Smooth muscle cell of the coronary artery (primary cell): ENCODE measurements at places on chromosomes 6 and 20. TPM values are rescaled to one million over a fixed set of nuclear protein-coding genes. Genes with fewer than 3 reads are reported as not detected.

The KIFC1 gene
- 0.35 and 6.0 TPM in 2 replicates for total RNA-seq

The GRM1 gene
- total RNA-seq: under 0.01 TPM in 2 replicates

The DNMT3B gene
- total RNA-seq: 2.0 and 2.3 TPM in 2 replicates

The EYS gene
- total RNA-seq: under 0.01 TPM in 1 of 2 replicates, not detected in the other

The POU5F1 gene
- not detected in 2 replicates for total RNA-seq

The BPIFB4 gene
- 0.23 TPM in 1 of 2 replicates, not detected in the other for total RNA-seq

The CRNKL1 gene
- 19.4 and 21.3 TPM in 2 replicates for total RNA-seq

The PPP1R16B gene
- total RNA-seq: 0.12 and 0.23 TPM in 2 replicates

The BMP2 gene
- 3.8 and 5.0 TPM in 2 replicates for total RNA-seq

The MAVS gene
- 8.4 and 8.7 TPM in 2 replicates for total RNA-seq

The GPX5 gene
- total RNA-seq: not detected in 2 replicates

The TREM2 gene
- total RNA-seq: 0.12 TPM in 1 of 2 replicates, not detected in the other

The SPATS1 gene
- not detected in 2 replicates for total RNA-seq

The TRIM31 gene
- 0.12 TPM in 1 of 2 replicates, not detected in the other for total RNA-seq

The FBXO5 gene
- total RNA-seq: 0.82 and 5.5 TPM in 2 replicates

The DSP gene
- 1.8 and 41.5 TPM in 2 replicates for total RNA-seq

The ACSS1 gene
- 1.1 and 14.0 TPM in 2 replicates for total RNA-seq

The GLO1 gene
- total RNA-seq: 38.8 and 103 TPM in 2 replicates

The PNRC1 gene
- 20.1 and 29.2 TPM in 2 replicates for total RNA-seq

The CST7 gene
- not detected in 2 replicates for total RNA-seq

The BTN1A1 gene
- total RNA-seq: not detected in 2 replicates

The PTPRT gene
- not detected in 2 replicates for total RNA-seq

The LSM14B gene
- total RNA-seq: 40.6 and 50.3 TPM in 2 replicates

The EFCAB8 gene
- under 0.01 TPM in 2 replicates for total RNA-seq

The WFDC10A gene
- total RNA-seq: 0.12 TPM in 1 of 2 replicates, not detected in the other

The SIRPG gene
- total RNA-seq: not detected in 2 replicates

The SLC22A16 gene
- not detected in 2 replicates for total RNA-seq

The LAMA2 gene
- 80.0 and 86.1 TPM in 2 replicates for total RNA-seq

The BLTP3A gene
- total RNA-seq: 2.7 and 6.4 TPM in 2 replicates

The LBP gene
- total RNA-seq: 0.59 TPM in 1 of 2 replicates, not detected in the other

The RIPPLY2 gene
- total RNA-seq: under 0.01 TPM in 1 of 2 replicates, not detected in the other

The ADAM33 gene
- 0.30 and 48.6 TPM in 2 replicates for total RNA-seq

The PACSIN1 gene
- total RNA-seq: not detected in 2 replicates

The GHRH gene
- not detected in 2 replicates for total RNA-seq

The NOX3 gene
- not detected in 2 replicates for total RNA-seq

The MEP1A gene
- total RNA-seq: not detected in 2 replicates

The GRIK2 gene
- 1.8 and 1.9 TPM in 2 replicates for total RNA-seq

The BPIFA1 gene
- total RNA-seq: not detected in 2 replicates

The MATN4 gene
- 0.23 TPM in 1 of 2 replicates, not detected in the other for total RNA-seq

The RGS17 gene
- total RNA-seq: 2.7 and 12.7 TPM in 2 replicates

The OPRM1 gene
- total RNA-seq: not detected in 2 replicates
